ENCODE measurements at places on chromosomes 6 and 20.

GRCh38 chr20:18272451-18272850 is 15.9 kb upstream of the ZNF133 start:
- H3K27ac ChIP-seq: no peak overlapping the region
- no peaks in the 10 kb centered on the region for H3K36me3 ChIP-seq
- no peaks in the 10 kb centered on the region for H3K27me3 ChIP-seq
- DNase-seq: no peak

DNA sequence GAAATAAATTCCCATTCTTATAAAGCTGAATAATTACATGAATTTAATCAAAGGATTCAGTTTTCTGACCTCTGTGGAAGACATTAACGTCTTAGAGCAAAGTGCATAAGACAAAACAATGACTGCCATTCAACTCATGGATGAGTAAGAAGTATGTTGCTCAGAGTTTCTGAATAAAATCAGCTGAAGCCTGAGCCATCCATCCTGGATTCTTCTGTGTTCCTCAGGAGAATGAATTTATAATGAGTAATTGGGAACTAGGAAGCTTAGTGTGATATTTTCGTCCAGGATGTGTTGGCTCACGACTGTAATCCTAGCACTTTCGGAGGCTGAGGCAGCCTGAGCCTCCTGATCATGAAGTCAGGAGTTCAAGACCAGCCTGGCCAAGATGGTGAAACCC is 62.8 kb downstream of the PERP start:
- H3K4me1 ChIP-seq: no peaks in the 10 kb centered on the region
- no peak overlapping the region for H3K27ac ChIP-seq
- H3K36me3 ChIP-seq: no peaks in the 10 kb centered on the region
- no peak for DNase-seq

GRCh38 chr6:169173532-169174268 is 79.9 kb downstream of the THBS2 start:
- no peaks in the 10 kb centered on the region for H3K36me3 ChIP-seq
- no peak overlapping the region for H3K4me3 ChIP-seq
- H3K27ac ChIP-seq: no peak overlapping the region
- H3K27me3 ChIP-seq: no peaks in the 10 kb centered on the region

GRCh38 chr6:92756912-92757311 is 662.4 kb downstream of the EPHA7 start:
- DNase-seq: no peak
- no peak overlapping the region for H3K27ac ChIP-seq
- no peaks in the 10 kb centered on the region for H3K36me3 ChIP-seq
- H3K4me1 ChIP-seq: no peaks in the 10 kb centered on the region
- H3K27me3 ChIP-seq: no peaks in the 10 kb centered on the region

- peak overlapping the region; percentile 62 for H3K4me3 ChIP-seq
- H3K4me1 ChIP-seq: peaks cover 8% of the 10 kb centered on the region
- DNase-seq: no peak
- peak overlapping the region; percentile 88 for H3K27ac ChIP-seq
- no peaks in the 10 kb centered on the region for H3K36me3 ChIP-seq
Observed at GRCh38 chr6:49462599-49462926, 490 bp downstream of the MMUT start.

- H3K27ac ChIP-seq: no peak overlapping the region
- H3K4me1 ChIP-seq: no peaks in the 10 kb centered on the region
- H3K36me3 ChIP-seq: no peaks in the 10 kb centered on the region
- no peaks in the 10 kb centered on the region for H3K27me3 ChIP-seq
- H3K4me3 ChIP-seq: no peak overlapping the region
Observed at GRCh38 chr6:48928937-48929336, 534.1 kb downstream of the MMUT start.

DNA sequence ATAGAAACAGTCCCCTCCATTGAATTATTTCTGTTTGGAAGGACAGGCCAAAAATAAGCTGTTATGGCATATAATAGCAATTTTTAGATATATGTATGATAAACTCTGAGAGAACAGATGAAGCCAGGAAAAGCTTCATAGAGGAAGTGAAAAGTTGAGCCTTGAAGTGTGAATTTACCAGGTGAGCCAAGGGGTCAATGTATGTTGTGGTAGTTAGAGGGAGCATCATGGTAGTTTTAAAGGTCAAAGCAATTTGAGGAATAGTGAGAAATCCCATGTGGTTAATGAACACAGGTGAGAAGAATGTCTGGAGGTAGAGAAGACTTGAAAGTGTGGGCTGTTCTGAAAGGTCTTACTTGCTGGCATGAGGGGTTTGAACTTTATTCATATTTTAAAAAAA is 47.0 kb downstream of the COL19A1 start:
- no peaks in the 10 kb centered on the region for H3K36me3 ChIP-seq
- no peak overlapping the region for H3K27ac ChIP-seq
- no peak overlapping the region for H3K4me3 ChIP-seq
- no peaks in the 10 kb centered on the region for H3K27me3 ChIP-seq

- H3K4me3 ChIP-seq: no peak overlapping the region
- no peaks in the 10 kb centered on the region for H3K27me3 ChIP-seq
- no peaks in the 10 kb centered on the region for H3K36me3 ChIP-seq
- H3K4me1 ChIP-seq: peaks cover 5% of the 10 kb centered on the region
- H3K27ac ChIP-seq: peak overlapping the region; percentile 76
Observed at GRCh38 chr20:8853805-8854338, 215.0 kb upstream of the PLCB4 start.

GRCh38 chr20:13046409-13046808 is 37.6 kb downstream of the SPTLC3 start:
- H3K36me3 ChIP-seq: no peaks in the 10 kb centered on the region
- H3K27me3 ChIP-seq: no peaks in the 10 kb centered on the region
- no peak for DNase-seq
- H3K4me1 ChIP-seq: no peaks in the 10 kb centered on the region
- no peak overlapping the region for H3K4me3 ChIP-seq
- H3K27ac ChIP-seq: no peak overlapping the region

GRCh38 chr20:16017656-16018055 is 555.6 kb downstream of the KIF16B start:
- H3K27ac ChIP-seq: no peak overlapping the region
- no peak overlapping the region for H3K4me3 ChIP-seq
- no peaks in the 10 kb centered on the region for H3K27me3 ChIP-seq
- H3K4me1 ChIP-seq: no peaks in the 10 kb centered on the region
- no peak for DNase-seq
- no peaks in the 10 kb centered on the region for H3K36me3 ChIP-seq

GRCh38 chr6:168152980-168153379 is 74.0 kb upstream of the FRMD1 start:
- H3K4me1 ChIP-seq: peaks cover 5% of the 10 kb centered on the region
- no peaks in the 10 kb centered on the region for H3K36me3 ChIP-seq
- no peaks in the 10 kb centered on the region for H3K27me3 ChIP-seq
- H3K27ac ChIP-seq: peak overlapping the region; percentile 40

DNA sequence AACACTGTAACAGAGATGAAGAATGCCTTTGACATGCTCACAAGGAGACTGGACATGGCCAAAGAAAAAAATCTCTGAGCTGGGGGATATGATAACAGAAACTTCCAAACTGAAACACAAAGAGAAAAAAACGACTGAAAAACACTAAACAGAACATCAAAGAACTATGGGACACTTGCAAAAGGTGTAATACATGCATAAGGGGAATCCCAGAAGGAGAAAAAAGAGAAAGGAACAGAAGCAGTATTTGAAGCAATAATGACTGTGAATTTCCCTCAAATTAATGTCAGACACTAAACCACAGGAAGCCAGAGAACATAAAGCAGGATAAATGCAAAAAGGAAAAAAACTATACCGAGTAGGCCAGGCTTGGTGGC is 117.4 kb upstream of the ARID1B start:
- no peak overlapping the region for H3K4me3 ChIP-seq
- H3K27me3 ChIP-seq: no peaks in the 10 kb centered on the region
- no peak overlapping the region for H3K27ac ChIP-seq
- no peak for DNase-seq
- no peaks in the 10 kb centered on the region for H3K4me1 ChIP-seq

GRCh38 chr20:55714736-55715135 is 290.6 kb downstream of the CBLN4 start:
- no peak overlapping the region for H3K27ac ChIP-seq
- H3K4me1 ChIP-seq: no peaks in the 10 kb centered on the region
- no peak for DNase-seq
- H3K27me3 ChIP-seq: no peaks in the 10 kb centered on the region

DNA sequence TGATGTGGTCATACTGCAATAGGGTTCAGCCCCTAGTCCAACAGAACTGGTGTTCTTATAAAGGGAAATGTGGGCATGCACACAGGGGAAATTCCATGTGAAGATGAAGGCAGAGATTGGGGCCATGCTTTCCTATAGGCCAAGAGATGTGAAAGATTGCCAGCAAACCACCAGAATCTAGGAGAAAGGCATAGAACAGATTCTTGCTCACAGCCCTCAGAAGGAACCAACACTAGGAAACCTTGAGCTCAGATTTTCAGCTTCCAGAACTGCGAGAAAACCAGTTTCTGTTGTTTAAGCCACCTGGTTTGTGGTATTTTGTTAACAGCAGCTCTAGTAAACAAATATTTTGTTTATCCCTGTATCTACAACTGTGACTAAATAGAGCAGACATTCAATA is 197.6 kb upstream of the CITED2 start:
- no peaks in the 10 kb centered on the region for H3K27me3 ChIP-seq
- H3K4me3 ChIP-seq: no peak overlapping the region
- DNase-seq: no peak
- no peaks in the 10 kb centered on the region for H3K4me1 ChIP-seq

- DNase-seq: no peak
- H3K27ac ChIP-seq: no peak overlapping the region
- H3K4me1 ChIP-seq: no peaks in the 10 kb centered on the region
- H3K36me3 ChIP-seq: no peaks in the 10 kb centered on the region
- H3K4me3 ChIP-seq: no peak overlapping the region
Observed at GRCh38 chr6:137286916-137287315, 67.7 kb upstream of the IFNGR1 start.

- DNase-seq: no peak
- H3K27ac ChIP-seq: no peak overlapping the region
- H3K27me3 ChIP-seq: no peaks in the 10 kb centered on the region
- H3K4me3 ChIP-seq: no peak overlapping the region
Observed at GRCh38 chr6:49326347-49326746, 136.7 kb downstream of the MMUT start.

DNA sequence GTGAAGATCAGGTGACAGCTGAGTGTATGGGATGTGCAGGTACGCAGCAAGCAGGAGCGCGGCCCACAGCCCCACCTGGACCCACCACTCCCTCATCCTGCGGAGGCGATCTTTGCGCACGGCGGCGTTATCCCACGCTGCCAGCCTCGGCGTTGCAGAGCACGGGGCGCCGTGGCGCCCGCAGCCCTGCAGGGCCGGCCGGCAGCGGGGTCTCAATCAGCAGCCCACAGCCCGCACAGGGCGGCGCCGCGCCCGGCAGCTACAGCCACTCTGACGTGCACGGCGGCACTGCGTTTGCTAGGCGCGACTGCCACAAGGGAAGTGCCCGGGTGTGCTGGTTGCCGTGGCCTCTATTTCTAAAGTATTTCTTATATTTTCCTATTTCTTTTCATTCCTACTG is 46.9 kb downstream of the LAMA2 start:
- no peak overlapping the region for H3K4me3 ChIP-seq
- H3K27ac ChIP-seq: no peak overlapping the region
- DNase-seq: no peak
- H3K27me3 ChIP-seq: no peaks in the 10 kb centered on the region
- no peaks in the 10 kb centered on the region for H3K4me1 ChIP-seq
- H3K36me3 ChIP-seq: no peaks in the 10 kb centered on the region

DNA sequence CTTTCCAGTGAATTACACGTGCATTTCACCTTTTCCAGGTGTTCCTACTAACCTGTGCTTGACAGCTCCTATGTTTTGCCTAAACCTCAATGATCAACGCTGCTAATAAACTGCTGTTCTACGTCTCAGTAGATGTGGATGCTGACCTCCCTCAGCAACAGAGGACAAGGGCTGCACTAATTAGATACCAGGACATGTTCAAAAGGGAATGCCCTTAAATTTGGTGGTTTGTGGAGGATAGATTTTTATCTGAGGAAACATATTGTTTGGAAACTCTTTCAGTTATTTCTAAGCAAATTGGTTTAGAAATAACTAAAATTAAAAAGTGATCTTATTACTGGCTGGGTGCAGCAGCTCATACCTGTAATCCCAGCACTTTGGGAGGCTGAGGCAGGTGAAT is 19.1 kb upstream of the ZDHHC14 start:
- DNase-seq: no peak
- H3K4me3 ChIP-seq: no peak overlapping the region
- H3K4me1 ChIP-seq: no peaks in the 10 kb centered on the region
- peaks cover 2% of the 10 kb centered on the region for H3K36me3 ChIP-seq
- H3K27me3 ChIP-seq: no peaks in the 10 kb centered on the region
- no peak overlapping the region for H3K27ac ChIP-seq

GRCh38 chr6:132085731-132086130 is 134.6 kb upstream of the CCN2 start:
- DNase-seq: no peak
- peak overlapping the region; percentile 92 for H3K27ac ChIP-seq
- H3K4me1 ChIP-seq: no peaks in the 10 kb centered on the region
- no peaks in the 10 kb centered on the region for H3K36me3 ChIP-seq
- peak overlapping the region; percentile 9 for H3K4me3 ChIP-seq

DNA sequence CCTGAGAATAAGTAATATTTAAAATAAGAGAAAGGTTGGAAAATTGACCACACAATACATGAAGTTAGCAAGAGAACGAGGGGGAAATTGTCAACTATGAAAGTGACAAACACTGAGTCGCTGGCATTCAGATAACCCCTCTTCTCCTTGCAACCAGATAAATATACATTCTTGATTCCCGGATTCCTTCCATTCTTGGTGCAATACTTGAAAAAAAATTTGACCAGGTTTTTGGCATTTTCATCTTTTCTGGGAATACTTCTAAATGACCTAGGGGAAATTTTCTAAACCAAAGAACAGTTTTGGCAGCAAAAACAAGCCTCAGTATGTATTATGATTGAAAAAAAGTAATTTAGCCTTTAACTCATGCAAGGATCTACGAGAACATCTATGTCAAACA is 164.0 kb downstream of the PDE7B start:
- no peak overlapping the region for H3K4me3 ChIP-seq
- DNase-seq: no peak

GRCh38 chr6:4176907-4177306 is 41.5 kb upstream of the ECI2 start:
- H3K4me3 ChIP-seq: no peak overlapping the region
- no peak overlapping the region for H3K27ac ChIP-seq
- H3K36me3 ChIP-seq: no peaks in the 10 kb centered on the region

DNA sequence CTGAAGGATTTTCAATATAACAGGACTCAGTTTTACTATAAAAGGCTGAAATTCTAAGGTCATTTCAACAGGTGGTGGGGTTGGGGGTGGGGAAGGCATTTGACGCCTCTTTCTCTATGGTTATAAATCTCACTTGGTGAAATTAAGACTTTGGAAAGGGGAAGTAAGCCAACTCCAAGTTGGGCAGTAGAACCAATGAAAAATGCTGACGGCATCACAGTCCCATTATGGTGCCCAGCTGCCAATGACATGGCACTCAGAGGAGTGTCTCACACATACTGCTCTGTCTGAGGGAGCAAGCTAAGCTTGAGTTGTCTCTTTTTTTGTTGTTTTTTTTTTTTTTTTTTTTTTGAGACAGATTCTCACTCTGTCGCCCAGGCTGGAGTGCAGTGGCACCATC is 4.7 kb downstream of the SLC16A10 start:
- DNase-seq: no peak
- no peak overlapping the region for H3K4me3 ChIP-seq
- H3K4me1 ChIP-seq: peaks cover 5% of the 10 kb centered on the region
- H3K27ac ChIP-seq: no peak overlapping the region
- H3K36me3 ChIP-seq: no peaks in the 10 kb centered on the region

- no peaks in the 10 kb centered on the region for H3K27me3 ChIP-seq
- no peak overlapping the region for H3K4me3 ChIP-seq
- DNase-seq: no peak
- no peak overlapping the region for H3K27ac ChIP-seq
Observed at GRCh38 chr6:137362878-137363804, 131.1 kb downstream of the OLIG3 start.
